AG08396 (cell line): ENCODE measurements at places on chromosomes 1 and 21.

- DNase-seq = no peak
Observed at GRCh38 chr1:214449371-214449770, 102.0 kb downstream of the PTPN14 start.

GRCh38 chr1:14666373-14666772 lies 67.9 kb downstream of the KAZN start:
- DNase-seq = no peak

DNA sequence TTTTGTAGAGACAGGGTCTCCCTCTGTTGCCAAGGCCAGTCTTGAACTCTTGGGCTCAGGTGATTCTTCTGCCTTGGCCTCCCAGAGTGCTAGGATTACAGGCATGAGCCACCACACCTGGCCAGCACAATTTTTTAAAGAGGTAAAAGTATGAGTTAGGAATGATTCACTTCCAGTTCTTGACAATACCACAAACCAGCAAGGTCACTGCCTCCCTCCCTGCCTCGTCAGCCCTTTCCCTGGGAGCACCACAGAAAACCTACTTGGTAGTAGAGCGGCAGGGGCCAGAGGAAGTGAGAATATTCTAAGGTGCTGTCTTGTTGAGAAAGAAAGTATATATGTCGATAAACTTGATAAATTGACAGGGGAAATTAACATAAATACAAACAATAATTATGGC lies 10.8 kb upstream of the CDA start:
- DNase-seq = no peak

- no peak for DNase-seq
Observed at GRCh38 chr1:158679289-158679688, 7.2 kb downstream of the SPTA1 start.

GRCh38 chr1:199422206-199422605 lies 605.3 kb upstream of the NR5A2 start:
- DNase-seq = peak; percentile 7
